ENCODE measurements at places on chromosomes 3 and 15. TPM values are rescaled to one million over a fixed set of nuclear protein-coding genes. Genes with fewer than 3 reads are reported as not detected.

PIGZ gene
- 4.5 TPM for total RNA-seq

- DNase-seq: no peak
These were observed 147.5 kb downstream of the STT3B start for GRCh38 chr3:31680072-31680870.

GRCh38 chr15:93420477-93420876 lies 331.5 kb upstream of the RGMA start:
- no peak for DNase-seq

- peak; percentile 10 for DNase-seq
These were observed 389.5 kb downstream of the LRTM1 start for GRCh38 chr3:54538346-54538745.

DNA sequence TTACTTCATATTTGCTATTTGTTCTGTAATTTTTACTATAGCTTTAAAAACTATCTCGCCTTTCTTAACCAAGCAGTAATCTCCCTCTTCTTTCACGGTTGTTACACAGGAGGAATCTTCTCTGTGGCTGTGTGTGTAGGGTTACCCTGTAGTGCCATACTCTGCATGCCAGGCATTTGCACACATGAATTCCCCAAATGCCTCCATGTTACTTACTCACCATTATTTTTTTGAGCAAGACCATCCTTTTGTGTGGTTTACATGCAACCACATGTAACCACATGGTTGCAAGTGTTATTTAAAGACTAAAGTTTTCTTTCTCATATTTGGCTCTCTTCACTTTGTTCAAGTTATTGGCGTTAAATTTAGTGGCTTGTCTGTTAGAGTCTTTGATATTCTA lies 45.5 kb downstream of the HPS3 start:
- DNase-seq: peak; percentile 53

DNA sequence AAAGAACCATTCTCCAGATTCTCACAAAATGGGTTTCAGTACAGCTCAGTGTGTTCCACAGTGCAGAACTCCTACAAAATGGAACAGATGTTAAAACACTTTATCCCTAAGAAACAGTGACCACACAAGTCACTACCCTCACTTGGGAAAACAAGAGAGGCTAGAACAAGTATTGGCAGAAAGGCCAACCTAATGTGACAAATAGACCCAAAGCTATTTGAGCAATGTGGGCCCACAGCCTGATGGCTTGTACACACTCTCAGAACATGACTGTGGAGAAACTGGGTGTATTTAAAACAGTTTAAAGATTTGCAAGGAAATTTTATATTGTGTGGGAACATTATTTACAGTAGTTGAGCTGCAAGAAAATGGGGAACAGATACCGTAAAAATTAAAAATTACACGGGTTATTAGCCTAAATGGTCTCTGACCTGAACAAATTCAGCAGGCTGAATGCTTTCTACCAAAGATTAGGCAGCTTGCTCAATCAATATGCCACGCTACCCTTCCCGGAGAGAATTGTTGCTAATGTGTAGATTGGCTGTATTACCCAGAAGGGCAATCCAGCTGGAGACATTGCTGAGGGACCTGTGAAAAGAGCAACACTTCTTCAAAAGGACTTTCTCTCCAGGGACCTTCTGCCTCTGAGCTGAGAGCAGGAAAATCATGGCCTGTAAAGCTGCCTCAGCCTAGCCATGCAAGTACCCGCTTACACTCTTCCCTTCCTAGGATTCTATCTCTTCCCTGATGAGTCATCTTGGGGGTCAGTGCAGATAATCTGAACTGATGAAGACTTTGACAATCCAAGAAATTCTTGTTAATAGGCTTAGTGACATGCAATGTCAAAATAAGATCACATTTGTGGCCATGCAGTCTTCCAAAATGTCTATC lies 97.1 kb downstream of the STRIT1 start:
- DNase-seq: no peak

- no peak for DNase-seq
These were observed 59.8 kb upstream of the SGO1 start for GRCh38 chr3:20245781-20246180.

DNA sequence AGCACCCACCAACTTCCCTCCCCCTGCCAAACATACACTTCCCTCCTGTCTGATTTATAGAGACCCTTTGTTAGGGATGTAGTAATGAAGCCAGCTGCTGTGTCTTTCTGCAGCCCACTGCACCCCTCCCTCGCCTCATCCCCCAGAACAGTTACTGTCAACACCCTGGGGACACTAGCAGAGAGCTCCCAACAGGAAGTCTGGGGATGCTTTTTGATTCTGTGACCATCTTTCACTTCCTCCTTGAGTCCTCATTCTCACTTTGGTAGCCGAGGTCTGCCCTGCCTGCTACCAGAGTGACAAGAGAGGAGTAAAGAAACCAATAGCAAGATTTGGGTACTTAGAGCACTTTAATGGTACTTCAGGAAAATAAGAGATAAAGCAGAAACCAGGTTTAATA lies 201.6 kb downstream of the SATB1 start:
- no peak for DNase-seq

MYO5C gene
- 1.2 TPM for total RNA-seq

GRCh38 chr3:135806317-135806716 lies 159.2 kb upstream of the PPP2R3A start:
- peak; percentile 17 for DNase-seq

- no peak for DNase-seq
These were observed 456.4 kb upstream of the CFAP20DC start for GRCh38 chr3:59506191-59506590.

- DNase-seq: peak; percentile 73
These were observed 14.7 kb upstream of the HDC start for GRCh38 chr15:50280271-50280670.

DNA sequence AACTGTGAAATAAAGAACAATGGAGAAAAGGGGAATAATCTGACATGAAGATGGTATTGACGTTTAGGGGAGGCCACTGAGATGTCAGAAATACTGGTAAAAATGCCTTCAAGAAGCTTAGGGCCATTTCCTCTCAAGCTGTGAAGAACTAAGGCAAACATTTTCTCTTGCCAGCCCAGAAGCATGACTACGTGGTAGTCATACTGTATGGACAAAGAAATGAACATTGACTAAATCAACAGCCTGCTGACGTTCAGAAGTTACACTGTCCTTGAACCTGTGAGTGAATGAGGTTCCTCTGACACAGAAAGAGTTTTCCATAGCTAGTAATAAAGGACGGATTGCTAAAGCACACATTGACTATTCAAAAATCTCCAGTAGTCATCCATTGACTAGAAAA lies 121.0 kb downstream of the P3H2 start:
- no peak for DNase-seq

GRCh38 chr3:194046995-194047645 lies 88.8 kb upstream of the HES1 start:
- peak; percentile 76 for DNase-seq

INSYN1 gene
- not detected for total RNA-seq

- DNase-seq: no peak
These were observed 20.8 kb downstream of the AKAP13 start for GRCh38 chr15:85401108-85401774.

- DNase-seq: no peak
These were observed 65.1 kb upstream of the LEKR1 start for GRCh38 chr3:156761007-156761406.

DNA sequence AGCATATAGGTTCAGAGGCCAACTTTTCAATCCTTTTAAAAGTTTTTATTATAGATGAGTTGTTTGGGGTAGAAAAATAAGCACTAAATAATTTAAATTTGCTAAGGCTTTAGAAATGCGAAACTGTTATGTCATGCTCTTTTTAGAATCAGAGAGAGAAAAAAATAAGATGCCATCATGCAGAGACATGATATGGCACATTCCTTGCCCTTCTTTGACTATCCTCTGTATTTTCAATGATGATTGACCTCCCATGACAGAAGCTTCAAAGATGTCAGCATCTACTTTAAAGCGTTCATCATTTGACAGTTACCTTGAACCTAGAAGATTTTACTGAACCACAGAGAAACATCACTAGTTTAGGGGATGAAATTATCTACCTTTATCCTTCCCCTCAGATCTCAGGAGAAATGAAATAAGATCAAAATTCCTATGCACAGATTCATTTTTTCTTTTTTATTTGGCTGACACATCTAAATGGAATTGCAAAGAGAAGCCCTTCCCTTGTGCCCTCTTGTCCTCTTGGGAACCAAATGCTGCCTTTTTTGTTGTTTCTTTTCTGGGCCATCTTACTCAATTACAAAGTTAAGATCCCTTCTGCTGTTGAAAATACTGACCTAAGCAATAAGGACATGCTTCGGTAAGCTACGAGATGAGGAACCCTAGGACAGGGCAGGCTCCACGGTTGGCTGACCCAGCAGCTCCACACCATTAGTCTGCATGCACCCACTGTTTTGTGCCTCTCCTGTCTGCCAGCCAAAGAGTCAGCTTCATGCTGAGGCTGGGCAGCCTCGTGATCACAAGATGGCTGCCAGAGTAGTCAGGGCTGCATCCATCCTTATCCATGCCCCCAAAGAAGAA lies 289.7 kb upstream of the TPM1 start:
- no peak for DNase-seq

- DNase-seq: no peak
These were observed 259.5 kb upstream of the LYSMD4 start for GRCh38 chr15:99992611-99993231.

GRCh38 chr15:58286523-58286922 lies 145.3 kb upstream of the LIPC start:
- DNase-seq: no peak

SORD gene
- 33.1 TPM for total RNA-seq

DNA sequence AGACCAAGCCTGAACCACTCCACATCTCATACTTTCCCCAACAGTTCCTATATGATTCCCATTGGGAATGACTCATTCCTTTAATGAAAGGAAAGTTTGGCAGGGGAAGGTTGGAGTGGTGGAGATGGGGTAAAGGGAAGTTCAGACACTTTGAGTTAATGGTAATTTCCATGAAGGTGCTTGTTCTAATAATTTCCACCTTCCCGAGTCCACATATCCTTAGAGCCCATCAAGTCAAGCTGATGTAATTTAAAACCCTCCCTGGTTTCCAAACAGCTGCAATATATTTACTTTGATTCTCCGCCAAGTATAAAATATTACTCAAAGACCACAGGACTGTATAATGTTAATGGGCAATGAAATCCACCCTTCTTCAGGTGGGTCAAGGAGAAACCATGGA lies 95.0 kb upstream of the GALNT15 start:
- peak; percentile 70 for DNase-seq

GRCh38 chr15:100972975-100973350 lies 53.8 kb downstream of the LRRK1 start:
- no peak for DNase-seq

GRCh38 chr3:61250784-61251173 lies 473 bp downstream of the FHIT start:
- peak; percentile 40 for DNase-seq

DNA sequence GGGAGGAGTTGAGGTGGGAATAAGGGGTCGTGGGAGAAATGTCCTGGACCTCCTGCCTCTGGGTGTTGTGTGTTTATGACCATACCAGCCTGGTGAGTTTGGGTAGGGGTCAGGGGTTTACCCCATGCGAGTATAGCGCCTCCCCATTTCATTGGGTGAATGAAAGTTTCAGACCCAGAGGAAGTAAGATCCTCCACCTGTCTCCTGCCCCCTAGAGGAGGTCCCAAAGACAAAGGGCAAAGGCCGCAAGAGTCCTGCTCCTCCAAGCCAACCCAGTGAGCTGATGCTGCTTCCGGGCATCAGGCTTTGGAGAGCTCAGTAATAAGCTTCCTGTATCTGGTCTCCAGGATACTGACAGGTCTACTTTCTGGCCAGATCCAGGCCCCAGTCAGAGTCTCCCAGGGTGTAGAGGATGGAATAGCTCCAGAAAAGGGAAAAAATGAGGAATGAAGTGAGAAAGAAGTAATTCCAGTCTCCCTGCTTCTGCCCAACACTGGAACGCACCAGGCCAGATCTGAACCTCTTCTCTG lies 6.4 kb upstream of the TBC1D21 start:
- no peak for DNase-seq

DNA sequence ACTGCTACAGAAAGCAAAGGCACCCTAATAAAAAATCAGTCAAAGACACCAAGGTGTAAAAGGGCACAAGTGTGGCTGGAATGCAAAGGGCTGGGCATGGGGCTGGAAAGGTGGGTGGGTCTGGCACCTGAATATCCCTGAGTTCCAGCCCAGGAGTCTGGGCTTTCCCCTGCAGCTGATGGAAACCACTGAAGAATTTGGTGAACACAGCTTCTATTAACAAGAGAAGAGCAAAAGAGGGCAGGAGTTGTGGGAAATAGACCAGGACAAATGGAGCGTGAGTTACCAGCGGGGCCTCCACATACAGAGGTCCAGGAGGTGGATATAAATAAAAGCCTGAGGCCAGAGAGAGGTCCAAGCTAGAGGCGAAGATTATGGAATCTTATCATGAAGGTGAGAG lies 45.1 kb upstream of the TPM1 start:
- no peak for DNase-seq

DNA sequence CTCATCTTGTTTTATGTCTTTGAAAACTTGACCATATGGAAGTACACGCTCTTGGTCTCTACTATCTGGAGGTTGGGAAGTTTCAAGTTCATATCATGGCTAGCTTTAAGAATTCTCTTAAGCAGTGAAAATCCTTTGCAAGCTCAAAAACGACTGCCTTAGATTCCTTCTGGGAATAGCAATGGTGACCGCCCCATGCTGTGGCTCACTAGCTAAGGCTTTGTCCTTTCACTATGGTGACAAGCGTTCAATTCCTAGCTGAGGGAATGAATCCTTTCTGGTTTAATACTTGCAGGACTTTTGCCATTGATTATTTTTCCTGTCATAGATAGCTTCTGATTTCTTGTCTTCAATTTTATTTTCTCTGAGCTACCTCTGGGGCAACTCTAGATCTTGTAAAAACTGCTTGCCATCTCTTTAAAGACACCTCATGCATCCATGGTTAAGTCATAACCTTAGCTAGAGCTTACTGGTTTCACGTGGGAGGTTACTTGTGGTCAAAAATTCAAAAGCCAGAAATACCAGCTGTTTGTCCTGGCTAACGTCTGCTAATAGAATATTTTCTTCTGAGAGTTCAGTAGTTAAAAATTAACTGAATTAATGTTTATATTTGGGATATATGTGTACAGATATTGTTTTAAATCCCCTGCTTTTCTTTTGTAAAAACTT lies 673.4 kb upstream of the CBLB start:
- peak; percentile 34 for DNase-seq

GRCh38 chr3:120130656-120131055 lies 36.4 kb upstream of the GSK3B start:
- DNase-seq: no peak

DNA sequence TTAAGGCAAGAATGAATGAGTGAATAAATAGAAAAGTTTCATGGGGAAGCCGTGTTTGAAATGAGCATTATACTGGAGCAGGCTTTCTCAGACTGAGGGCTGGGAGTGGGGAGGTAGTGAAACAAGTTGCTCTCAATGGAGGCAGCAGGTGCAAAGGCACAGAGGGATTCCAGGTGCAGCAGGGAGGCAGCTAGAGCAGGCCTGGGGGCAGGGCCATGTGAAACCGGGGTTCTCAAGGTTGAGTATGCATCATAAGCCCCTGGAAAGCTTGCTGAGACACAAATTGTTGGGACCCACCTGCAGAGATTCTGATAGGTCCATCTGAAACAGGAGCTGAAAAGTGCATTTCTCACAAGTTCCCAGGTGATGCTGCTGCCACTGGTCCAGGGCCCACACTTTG lies 45.3 kb downstream of the BFSP2 start:
- no peak for DNase-seq

- DNase-seq: no peak
These were observed 6.5 kb downstream of the GP5 start for GRCh38 chr3:194392576-194392975.

SIDT1 gene
- total RNA-seq: under 0.01 TPM

NOX5 gene
- 2.9 TPM for total RNA-seq
